ENCODE measurements at places on chromosomes 7 and 10. TPM values are rescaled to one million over a fixed set of nuclear protein-coding genes. Genes with fewer than 3 reads are reported as not detected.

SAMD9L gene
- total RNA-seq = not detected

CCL24 gene
- not detected for total RNA-seq

CPVL gene
- 109 TPM for total RNA-seq

ACTL6B gene
- not detected for total RNA-seq

GALNT17 gene
- total RNA-seq = not detected

ACBD7 gene
- total RNA-seq = 9.7 TPM

NFKB2 gene
- total RNA-seq = 35.1 TPM

CNTNAP2 gene
- total RNA-seq = 42.5 TPM

GRM3 gene
- not detected for total RNA-seq

CARD11 gene
- total RNA-seq = 5.4 TPM

CPA2 gene
- total RNA-seq = 27.6 TPM

SLC26A3 gene
- total RNA-seq = 0.79 TPM

GRCh38 chr7:48505466-48505865 is 334.2 kb downstream of the ABCA13 start:
- H3K27me3 ChIP-seq = no peaks in the 10 kb centered on the region
- no peak overlapping the region for H3K4me3 ChIP-seq
- no peak for DNase-seq
- no peak overlapping the region for H3K27ac ChIP-seq

- DNase-seq = no peak
- no peak overlapping the region for H3K27ac ChIP-seq
- no peaks in the 10 kb centered on the region for H3K36me3 ChIP-seq
These were observed 361.0 kb upstream of the FZD8 start for GRCh38 chr10:36003031-36003600.

GRCh38 chr7:65951837-65952578 is 30.0 kb downstream of the GUSB start:
- DNase-seq = no peak
- no peaks in the 10 kb centered on the region for H3K27me3 ChIP-seq
- H3K27ac ChIP-seq = no peak overlapping the region
- H3K4me1 ChIP-seq = no peaks in the 10 kb centered on the region
- H3K4me3 ChIP-seq = no peak overlapping the region

GRCh38 chr10:124298891-124299290 is 119.8 kb downstream of the OAT start:
- H3K27ac ChIP-seq = no peak overlapping the region
- no peaks in the 10 kb centered on the region for H3K4me1 ChIP-seq
- H3K4me3 ChIP-seq = no peak overlapping the region
- no peaks in the 10 kb centered on the region for H3K36me3 ChIP-seq
- no peak for DNase-seq

DNA sequence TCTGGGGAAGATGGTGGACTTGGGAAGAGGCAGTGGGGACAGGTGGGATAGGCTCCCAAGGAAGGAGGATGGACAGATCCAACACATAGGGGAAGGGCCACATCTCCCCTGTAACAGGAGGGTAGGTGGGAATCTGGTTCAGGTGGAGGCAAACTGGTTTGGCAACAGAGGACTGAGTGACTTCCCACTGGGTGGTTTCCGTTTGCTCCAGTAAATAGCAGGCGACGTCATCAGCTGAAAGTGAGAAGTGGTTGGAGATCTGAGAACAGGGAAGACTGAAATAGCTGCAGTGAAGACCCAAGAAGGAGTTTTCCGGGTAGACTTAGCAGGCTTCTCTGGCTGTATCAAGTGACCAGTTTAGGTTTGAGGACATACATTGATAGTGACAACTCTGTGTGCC is 504.4 kb downstream of the GALNT17 start:
- H3K27ac ChIP-seq = no peak overlapping the region
- no peak for DNase-seq
- no peaks in the 10 kb centered on the region for H3K4me1 ChIP-seq

DNA sequence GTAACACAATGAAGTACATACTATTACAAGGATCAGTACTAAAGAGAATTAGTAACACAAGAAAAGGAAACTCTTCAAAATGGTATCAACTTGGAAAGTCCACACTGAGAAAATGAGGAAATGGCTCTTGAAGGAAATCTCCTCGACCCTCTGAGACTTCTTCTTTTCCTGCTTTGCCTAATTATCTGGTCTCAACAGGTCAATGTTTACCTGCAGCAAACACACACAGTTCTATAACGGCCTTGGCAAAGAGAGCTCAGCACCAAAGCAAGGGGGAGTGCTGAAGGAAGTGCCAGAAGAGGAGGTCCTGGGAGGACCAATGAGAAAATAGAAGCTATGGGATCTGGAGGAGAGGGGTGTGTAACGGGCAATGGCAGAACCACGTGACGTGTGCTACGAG is 21.9 kb downstream of the CHCHD3 start:
- H3K36me3 ChIP-seq = no peaks in the 10 kb centered on the region
- no peak for DNase-seq
- H3K27me3 ChIP-seq = no peaks in the 10 kb centered on the region
- no peak overlapping the region for H3K27ac ChIP-seq
- no peaks in the 10 kb centered on the region for H3K4me1 ChIP-seq
- H3K4me3 ChIP-seq = no peak overlapping the region

GRCh38 chr10:69739634-69740033 is 62.1 kb upstream of the COL13A1 start:
- H3K4me1 ChIP-seq = no peaks in the 10 kb centered on the region
- H3K27me3 ChIP-seq = no peaks in the 10 kb centered on the region
- no peak for DNase-seq
- no peak overlapping the region for H3K4me3 ChIP-seq
- no peak overlapping the region for H3K27ac ChIP-seq

DNA sequence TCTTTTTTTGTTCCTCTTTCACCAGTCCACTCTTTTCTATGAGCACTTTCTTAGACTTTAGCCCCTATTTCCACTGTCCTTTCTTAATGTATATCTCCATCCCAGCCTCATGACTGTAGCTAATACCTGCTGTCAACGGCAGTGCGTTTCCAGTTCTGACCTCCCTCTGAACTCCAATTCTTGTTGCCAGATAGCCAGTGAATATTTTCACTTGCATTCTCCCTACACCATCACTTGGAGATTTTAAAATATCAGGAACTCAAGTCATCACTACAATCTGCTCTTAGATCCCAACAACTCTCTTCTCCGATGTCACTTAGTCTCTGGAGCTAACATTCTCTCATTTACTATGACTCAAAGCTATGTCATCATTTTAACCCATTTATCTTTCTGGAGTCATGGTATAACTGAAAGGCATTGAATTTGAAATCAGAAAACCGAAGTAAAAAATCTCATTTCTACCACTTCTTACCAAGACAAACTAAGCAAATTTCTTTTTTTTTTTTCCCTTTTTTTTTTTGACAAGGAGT is 5.1 kb upstream of the SLC16A12 start:
- no peak for DNase-seq
- H3K27me3 ChIP-seq = no peaks in the 10 kb centered on the region
- H3K27ac ChIP-seq = no peak overlapping the region
- H3K4me3 ChIP-seq = no peak overlapping the region
- no peaks in the 10 kb centered on the region for H3K36me3 ChIP-seq

GRCh38 chr7:30974605-30975255 is 11.0 kb downstream of the GHRHR start:
- H3K36me3 ChIP-seq = no peaks in the 10 kb centered on the region
- no peak overlapping the region for H3K4me3 ChIP-seq
- no peak overlapping the region for H3K27ac ChIP-seq
- H3K4me1 ChIP-seq = no peaks in the 10 kb centered on the region
- H3K27me3 ChIP-seq = no peaks in the 10 kb centered on the region
- peak; percentile 63 for DNase-seq

DNA sequence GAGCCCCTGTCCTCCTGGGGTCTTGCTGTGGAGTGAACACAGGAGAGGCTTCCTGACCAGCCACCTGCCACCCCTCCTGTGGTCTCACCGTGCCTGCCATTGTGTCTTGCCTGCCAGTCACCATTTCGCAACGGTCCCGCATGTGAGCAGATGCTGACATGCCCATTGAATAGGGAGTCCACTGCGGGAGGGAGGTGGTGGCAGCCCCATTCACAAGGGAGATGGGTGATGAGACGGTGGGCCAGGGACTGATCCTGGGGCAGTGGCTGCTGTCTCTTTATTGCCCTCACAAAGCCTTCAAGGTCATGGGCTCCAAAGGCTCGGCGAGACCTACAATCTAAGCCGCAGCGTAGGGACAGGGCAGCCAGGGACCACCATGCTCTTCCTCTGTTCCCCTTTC is 76.0 kb upstream of the NPTX2 start:
- DNase-seq = no peak
- no peak overlapping the region for H3K27ac ChIP-seq
- no peak overlapping the region for H3K4me3 ChIP-seq
- H3K4me1 ChIP-seq = no peaks in the 10 kb centered on the region
- no peaks in the 10 kb centered on the region for H3K36me3 ChIP-seq

- H3K4me3 ChIP-seq = no peak overlapping the region
- no peaks in the 10 kb centered on the region for H3K27me3 ChIP-seq
- no peaks in the 10 kb centered on the region for H3K36me3 ChIP-seq
- peak overlapping the region; percentile 45 for H3K27ac ChIP-seq
- no peaks in the 10 kb centered on the region for H3K4me1 ChIP-seq
- no peak for DNase-seq
These were observed 41.7 kb downstream of the DENND11 start for GRCh38 chr7:141660259-141660658.

GRCh38 chr7:17016402-17017010 is 134.7 kb upstream of the AGR3 start:
- no peak for DNase-seq
- no peaks in the 10 kb centered on the region for H3K36me3 ChIP-seq
- no peak overlapping the region for H3K4me3 ChIP-seq
- H3K27ac ChIP-seq = no peak overlapping the region
- H3K27me3 ChIP-seq = no peaks in the 10 kb centered on the region

GRCh38 chr7:116340943-116341907 is 130.9 kb downstream of the TES start:
- no peaks in the 10 kb centered on the region for H3K27me3 ChIP-seq
- no peak overlapping the region for H3K27ac ChIP-seq
- DNase-seq = no peak
- no peaks in the 10 kb centered on the region for H3K36me3 ChIP-seq
- peaks cover 16% of the 10 kb centered on the region for H3K4me1 ChIP-seq
- no peak overlapping the region for H3K4me3 ChIP-seq

GRCh38 chr10:9800011-9800410 is 1217.7 kb upstream of the CELF2 start:
- H3K4me3 ChIP-seq = no peak overlapping the region
- 0 out of 2 replicates have a peak, but pooled peaks cover 8% of the 10 kb centered on the region for H3K4me1 ChIP-seq
- no peak for DNase-seq
- no peak overlapping the region for H3K27ac ChIP-seq
- H3K27me3 ChIP-seq = no peaks in the 10 kb centered on the region

DNA sequence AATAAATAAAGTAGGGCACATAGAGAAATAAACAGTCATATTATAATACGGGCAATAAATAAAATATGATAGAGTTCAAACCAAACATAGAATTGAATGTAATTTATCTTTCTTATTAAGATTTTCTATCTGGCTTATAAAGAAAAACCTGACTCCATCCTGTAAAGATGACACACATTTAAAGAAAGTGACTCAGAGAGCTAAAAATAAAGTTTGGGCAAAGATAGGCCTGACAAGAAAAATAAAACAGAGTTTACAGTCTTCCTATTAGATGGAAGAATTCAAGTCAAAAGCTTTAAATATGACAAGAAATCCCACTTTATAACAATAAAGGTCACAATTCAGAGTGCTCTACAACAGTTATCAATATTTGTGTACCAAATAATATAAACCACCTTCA is 580.6 kb downstream of the PHTF2 start:
- DNase-seq = no peak
- H3K27ac ChIP-seq = no peak overlapping the region
- no peaks in the 10 kb centered on the region for H3K4me1 ChIP-seq
- no peak overlapping the region for H3K4me3 ChIP-seq

- DNase-seq = no peak
- no peaks in the 10 kb centered on the region for H3K36me3 ChIP-seq
- no peaks in the 10 kb centered on the region for H3K27me3 ChIP-seq
- no peak overlapping the region for H3K4me3 ChIP-seq
- H3K4me1 ChIP-seq = no peaks in the 10 kb centered on the region
- H3K27ac ChIP-seq = no peak overlapping the region
These were observed 397.6 kb downstream of the GPAM start for GRCh38 chr10:111785921-111786320.

DNA sequence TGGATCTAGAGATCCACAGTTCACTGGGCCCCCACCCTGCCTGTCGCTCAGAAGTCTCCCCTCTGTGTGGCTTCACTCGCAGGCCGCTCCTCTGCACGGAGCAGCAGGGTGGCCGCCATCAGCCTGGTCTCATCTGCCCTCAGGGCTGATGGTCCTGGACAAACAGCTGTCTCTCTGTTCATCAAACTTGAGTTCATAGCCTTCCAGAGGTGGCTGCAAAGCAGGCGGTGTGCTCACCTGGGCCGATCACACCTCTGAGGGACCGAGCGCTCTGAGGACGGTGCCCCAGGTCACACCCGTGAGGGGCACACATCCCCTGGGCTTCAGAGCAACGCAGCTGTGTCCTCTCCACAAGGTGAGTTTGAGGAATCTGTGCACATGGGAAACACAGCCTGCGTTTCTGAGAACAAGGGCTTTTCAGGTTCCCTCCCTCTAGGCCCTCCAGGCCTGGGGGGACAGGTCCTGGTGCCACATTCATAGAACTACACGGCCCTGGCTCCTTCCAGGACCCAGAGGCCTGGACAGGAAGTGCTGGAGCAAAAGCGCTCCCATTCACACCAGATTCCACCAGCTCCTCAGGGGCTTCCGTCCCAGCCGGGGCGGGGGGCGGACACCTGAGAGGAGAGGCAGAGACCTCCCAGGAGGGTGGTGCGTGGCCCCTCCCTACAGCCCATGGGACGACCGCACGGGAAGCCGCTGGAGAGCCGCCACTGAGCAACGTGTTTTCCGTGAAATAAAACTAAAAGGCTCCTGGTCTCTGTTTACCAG is 31.2 kb upstream of the FAM20C start:
- no peaks in the 10 kb centered on the region for H3K27me3 ChIP-seq
- H3K4me1 ChIP-seq = peaks cover 27% of the 10 kb centered on the region
- DNase-seq = no peak
- no peaks in the 10 kb centered on the region for H3K36me3 ChIP-seq
- no peak overlapping the region for H3K4me3 ChIP-seq

DNA sequence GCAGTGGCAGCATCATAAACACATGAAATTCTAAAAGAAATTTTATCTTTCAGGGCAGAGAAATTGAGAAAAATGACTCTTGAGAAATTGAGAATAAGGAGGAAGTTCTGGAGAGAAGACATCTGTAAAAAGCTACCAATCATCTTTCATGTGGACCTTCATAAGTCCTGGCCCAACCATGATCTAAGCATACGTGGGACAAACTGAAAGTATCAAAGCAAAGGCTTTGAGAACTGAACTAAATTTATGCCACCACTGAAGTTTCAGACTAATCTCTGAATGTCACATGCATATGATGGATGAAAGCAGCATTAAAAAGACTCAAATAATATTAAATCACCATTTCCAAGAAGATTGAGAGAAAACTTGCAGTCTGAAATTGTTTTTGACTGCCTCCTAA is 1502.8 kb upstream of the LRRTM3 start:
- no peak overlapping the region for H3K27ac ChIP-seq
- H3K4me1 ChIP-seq = no peaks in the 10 kb centered on the region
- H3K4me3 ChIP-seq = no peak overlapping the region
- no peak for DNase-seq

- H3K27me3 ChIP-seq = no peaks in the 10 kb centered on the region
- peaks cover 29% of the 10 kb centered on the region for H3K4me1 ChIP-seq
- DNase-seq = no peak
- H3K27ac ChIP-seq = peak overlapping the region; percentile 15
- H3K36me3 ChIP-seq = peaks cover 1% of the 10 kb centered on the region
These were observed 18.5 kb downstream of the ESYT2 start for GRCh38 chr7:158810846-158811245.
